ENCODE measurements at places on chromosomes 4 and X. TPM values are rescaled to one million over a fixed set of nuclear protein-coding genes. Genes with fewer than 3 reads are reported as not detected.

DNA sequence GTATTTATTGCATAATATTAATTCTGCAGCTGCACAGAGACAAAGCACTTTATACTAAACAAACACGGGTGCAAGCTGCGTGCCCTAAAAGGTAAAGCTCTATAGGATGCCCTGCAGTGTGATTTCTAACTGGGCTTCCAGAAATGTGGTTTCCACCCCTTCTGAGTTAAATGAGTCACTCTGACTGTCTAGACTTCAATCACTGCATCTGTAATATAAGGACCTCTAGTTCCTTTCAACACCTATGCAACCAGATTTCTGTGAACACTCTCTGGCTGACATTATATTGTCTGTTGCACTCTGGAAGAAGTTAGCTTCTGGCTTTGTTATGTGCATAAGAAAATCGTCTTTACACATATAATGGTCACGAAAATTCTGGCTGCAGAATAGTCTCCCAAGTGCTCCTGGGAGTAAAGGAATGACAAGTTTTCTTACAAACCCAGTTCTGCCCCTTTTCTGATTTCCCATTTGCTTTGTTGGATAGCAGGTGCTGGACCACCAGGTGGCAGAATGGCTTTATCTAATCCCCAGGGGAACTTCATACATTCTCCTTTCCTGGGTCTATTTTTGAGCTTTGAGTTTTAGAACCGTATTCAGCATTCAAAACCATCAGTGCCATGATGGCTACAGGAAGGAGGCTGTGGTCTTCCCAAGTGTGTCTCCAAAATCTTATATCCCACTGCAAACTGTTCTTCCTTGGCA is 842.2 kb downstream of the STIM2 start:
- ATAC-seq, result no peak

Gene FRG2
- not detected for total RNA-seq

- ATAC-seq, result no peak
Observed at GRCh38 chrX:37796310-37796709, 16.5 kb downstream of the CYBB start.

- ATAC-seq, result no peak
Observed at GRCh38 chr4:78468272-78468671, 83.3 kb upstream of the ANXA3 start.

Gene CT45A1
- total RNA-seq, result not detected

- no peak for ATAC-seq
Observed at GRCh38 chr4:98691588-98691987, 33.2 kb upstream of the TSPAN5 start.

Gene FANCB
- 0.78 TPM for total RNA-seq

DNA sequence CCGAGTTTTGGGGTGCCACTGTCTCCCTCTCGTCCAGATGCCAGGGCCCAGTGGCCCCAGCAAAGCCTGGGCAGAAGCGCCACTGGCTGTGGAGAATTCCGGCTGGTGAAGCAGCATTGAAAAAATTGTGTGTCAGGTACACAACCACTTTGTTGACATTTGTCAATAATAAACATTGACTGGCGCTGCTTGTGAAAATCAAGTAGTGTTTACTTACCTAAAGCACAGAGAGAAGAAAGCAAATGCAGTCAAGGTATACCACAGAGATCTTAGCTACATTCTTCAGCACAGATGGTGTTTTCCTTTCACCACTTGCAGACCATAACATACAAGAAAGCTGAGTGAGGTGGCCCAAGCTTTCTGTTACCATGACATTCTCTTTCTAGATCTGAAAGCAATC is 14.5 kb upstream of the SLC7A11 start:
- no peak for ATAC-seq

Gene PAGE2B
- total RNA-seq, result not detected

GRCh38 chrX:48468247-48468671 is 1.8 kb downstream of the SLC38A5 start:
- ATAC-seq, result peak; percentile 29

DNA sequence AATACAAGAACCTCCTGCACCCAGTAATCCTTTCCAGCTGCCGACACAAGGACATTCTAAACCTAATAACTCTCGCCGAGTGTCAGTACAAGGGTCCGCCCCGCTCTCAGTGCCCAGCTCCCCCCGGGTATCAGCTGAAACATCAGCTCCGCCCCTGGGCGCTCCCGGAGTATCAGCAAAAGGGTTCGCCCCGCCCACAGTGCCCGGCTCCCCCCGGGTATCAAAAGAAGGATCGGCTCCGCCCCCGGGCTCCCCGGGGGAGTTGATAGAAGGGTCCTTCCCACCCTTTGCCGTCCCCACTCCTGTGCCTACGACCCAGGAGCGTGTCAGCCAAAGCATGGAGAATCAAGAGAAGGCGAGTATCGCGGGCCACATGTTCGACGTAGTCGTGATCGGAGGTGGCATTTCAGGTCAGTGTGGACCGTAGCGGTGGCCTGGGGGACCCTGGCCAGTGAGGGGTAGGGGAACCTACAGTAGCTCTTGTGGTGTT is at the start of gene MAOA:
Gene MAOA, plus strand, starts transcription at position 295 of the 490 bp plus-strand sequence. Its CDS starts 43 bp downstream, at position 338.
- peak; percentile 61 for ATAC-seq

- no peak for ATAC-seq
Observed at GRCh38 chr4:168540503-168541265, 43.8 kb downstream of the PALLD start.

DNA sequence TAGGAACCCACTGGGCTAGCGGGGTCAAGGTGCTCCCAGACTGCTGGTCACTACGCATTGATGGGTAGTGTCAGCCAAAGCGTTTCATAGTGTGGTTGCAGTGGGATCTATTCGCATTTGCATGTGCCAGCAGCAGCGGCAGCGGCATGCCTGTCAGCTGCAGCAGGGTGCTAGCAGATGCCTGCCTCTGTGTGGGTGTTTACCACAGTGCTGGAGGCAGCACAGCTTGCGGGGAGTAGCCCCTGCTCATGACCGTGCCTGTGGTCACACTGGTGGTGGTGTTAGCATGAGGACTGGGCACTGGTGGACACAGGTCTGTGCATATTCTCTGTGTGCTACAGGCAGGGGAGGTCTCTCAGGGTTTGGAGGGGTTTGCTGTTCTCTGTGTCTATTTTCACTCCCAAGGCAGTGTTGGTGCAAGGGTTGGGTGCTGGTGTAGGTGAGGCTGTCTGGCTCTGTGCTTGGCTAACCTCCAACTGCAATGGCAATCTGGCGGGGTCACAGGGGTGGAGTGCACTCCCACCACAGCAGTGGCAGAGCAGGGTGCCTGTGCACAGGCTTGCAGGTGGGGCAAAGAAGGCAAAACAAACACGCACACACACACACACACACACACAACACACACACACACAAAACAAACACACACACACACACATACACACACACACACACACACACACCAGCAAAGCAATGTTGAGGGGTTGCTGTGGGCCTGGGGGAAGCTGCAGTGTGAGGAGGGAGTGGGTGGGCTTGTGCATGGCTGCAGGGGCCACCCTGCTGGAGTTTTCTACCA is 184.4 kb downstream of the GLUD2 start:
- no peak for ATAC-seq

Gene MCF2
- not detected for total RNA-seq

- no peak for ATAC-seq
Observed at GRCh38 chr4:55568905-55569504, 22.3 kb upstream of the CLOCK start.

DNA sequence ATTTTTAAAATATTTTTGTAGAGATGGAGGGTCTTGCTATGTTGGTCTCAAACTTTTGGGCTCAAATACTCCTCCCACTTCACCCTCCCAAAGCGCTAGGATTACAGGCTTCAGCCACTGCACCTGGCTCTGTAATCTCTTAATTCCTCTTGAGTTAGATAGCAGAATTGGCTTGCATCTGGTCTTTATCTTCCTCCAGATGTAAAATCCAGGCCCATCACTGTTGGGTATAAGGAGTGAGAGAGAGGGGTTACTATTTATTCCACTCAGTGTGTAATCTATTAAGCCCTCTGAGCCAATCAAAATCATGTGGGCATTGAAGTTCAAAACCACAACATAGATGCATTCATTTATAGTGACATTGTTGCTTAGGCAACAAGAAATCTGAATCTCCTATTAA is 33.9 kb downstream of the ANK2 start:
- ATAC-seq, result no peak

Gene TGIF2LX
- total RNA-seq, result not detected

Gene COL4A6
- 103 TPM for total RNA-seq

Gene PABPC5
- total RNA-seq, result 6.5 TPM

DNA sequence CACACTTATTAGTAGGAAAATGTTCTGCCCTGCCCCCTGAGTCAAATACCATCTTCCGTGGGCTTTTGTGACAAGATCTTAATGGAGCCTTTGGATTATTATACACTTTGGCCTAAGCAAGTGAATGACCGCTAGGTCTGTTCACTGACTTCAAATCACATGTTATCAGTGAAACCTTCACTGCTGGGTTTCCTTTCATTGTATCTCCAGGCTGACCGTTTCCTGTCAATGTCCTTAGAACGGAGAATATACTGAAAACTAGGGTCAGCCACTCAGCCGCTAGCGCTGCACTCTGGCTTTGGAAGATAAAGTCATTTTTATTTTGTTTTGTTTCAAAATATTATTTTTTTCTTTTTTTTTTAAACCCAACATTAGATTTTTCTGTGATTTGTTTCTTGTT is 107.0 kb upstream of the TLL1 start:
- ATAC-seq, result peak; percentile 50

GRCh38 chr4:144646523-144647094 is 653 bp downstream of the HHIP start:
- peak; percentile 40 for ATAC-seq

Gene IRF2
- total RNA-seq, result 34.5 TPM

DNA sequence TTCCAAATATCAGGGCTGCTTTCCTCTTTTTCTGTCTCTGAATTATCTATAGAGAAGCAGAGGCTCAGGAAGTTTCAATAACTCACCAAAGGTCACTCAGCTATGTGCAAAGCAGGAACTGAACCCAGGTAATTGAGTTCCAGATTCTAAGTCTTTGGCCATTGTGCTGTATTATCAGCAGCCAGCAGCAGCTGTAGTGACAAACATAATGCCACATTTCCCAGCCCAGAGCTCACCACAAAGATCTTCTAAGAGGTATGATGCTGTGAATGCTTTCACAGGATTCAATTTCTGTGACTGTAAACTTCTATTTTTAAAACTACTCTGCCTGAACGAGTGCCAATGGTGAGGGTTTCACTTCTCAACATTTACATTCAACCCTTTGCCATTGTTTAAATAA is 56.4 kb downstream of the SPOCK3 start:
- no peak for ATAC-seq

Gene LINC00632
- 18.9 TPM for total RNA-seq

Gene C4orf51
- not detected for total RNA-seq

DNA sequence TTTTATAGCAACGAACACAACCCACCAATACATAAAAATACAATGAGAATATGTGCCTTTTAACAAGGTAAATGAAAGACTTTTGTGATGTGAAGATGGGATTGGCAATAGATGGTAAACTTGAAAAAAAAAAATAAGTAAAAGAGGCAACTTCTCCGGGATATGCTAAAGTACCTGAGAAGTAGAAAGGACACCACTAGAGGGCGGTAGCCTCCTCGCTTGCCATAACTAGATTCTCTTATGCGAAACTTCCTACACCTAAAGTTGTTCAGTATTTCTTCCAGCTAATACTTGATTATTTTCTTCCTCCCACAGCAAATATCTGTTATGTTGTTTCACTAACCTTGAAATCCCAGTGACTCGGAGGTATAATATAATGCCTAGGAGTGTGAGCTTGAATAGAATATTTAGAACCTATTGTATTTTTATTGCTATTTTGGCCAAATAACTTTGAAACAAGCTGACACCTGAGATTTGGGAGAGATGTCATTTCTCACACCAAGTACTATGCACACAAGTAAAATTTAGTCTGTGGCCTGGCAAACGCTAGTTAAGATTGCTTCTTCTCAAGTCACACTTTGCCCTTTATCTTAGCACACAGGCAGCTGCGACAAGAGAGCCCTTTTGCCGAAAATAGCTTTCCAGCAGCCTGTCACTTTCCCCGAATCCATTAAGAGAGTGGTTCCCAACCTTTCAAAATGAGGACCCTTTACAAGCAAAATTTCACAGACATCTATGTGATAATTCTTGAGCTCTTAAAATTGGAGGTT is 44.9 kb upstream of the PDLIM5 start:
- peak; percentile 50 for ATAC-seq

Gene BST1
- total RNA-seq, result 4.3 TPM

DNA sequence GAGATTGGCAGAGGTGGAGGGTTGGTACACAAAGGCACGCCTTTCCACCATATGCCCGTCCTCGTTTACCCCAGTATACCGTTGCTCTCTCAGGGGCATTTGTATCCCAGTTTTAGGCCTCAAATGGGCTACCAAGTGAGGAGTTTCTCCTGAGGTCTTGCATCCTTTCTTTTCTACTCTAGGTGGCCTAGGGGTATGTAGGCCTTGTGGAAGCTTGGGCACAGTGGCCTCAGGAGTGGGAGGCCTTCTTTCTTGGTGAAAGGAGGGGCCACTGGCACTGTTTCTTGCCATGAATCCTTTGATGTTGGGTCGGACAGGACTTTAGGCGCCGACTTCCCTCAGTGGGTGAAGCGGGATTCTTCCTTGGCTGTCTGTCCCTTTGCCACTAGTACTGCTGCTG is 15.3 kb upstream of the MAGIX start:
- ATAC-seq, result no peak

- ATAC-seq, result no peak
Observed at GRCh38 chrX:71144651-71145050, at the start of gene NLGN3. NLGN3 (plus strand) TSS chrX:71144841; CDS start chrX:71147750, 2,909 bp downstream.

DNA sequence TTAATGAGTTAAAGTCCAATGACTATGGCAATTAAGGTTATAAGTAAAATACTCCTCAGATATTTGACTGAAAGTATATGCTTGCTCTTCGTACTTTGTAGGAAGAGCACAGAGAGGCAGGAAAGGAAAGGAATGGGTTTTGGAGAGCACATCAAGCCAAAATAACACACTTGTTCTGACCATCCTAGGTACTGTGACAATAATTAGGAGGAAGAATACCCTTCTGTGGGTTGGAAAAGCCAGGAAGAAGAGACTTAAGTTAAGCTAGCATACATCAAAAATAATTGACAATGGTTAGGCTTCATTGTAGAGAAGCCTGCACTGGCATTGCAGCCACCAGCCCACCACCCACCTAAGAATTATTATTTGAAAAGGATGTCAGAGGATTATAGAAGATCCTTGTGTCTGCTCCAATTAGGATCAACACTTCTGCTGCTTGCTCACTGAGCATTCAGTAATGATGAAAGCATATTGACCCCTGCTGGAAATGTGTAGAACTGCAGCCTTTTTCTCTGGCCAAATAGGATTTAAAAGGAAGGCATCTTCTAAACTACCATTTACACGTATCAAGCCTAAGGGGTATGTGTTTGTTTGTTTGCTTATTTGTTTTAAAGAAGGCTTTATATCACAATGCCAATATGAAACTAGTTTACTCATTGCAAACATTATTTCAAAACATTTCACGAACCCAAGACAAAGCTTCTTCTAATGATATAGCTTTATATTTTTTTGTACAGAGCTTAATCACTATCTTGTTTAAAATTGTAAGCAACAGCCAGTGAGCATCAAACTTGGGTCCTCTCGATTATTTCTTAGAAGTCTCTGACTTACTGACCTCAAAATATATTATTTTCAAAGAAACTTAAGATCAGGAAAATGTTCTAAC is 286.2 kb upstream of the TET2 start:
- ATAC-seq, result peak; percentile 53

- ATAC-seq, result no peak
Observed at GRCh38 chr4:164526933-164527583, 226.9 kb upstream of the SMIM31 start.
